Activated B cell treated with CpG ODN at 0.5 μM for 24 hours (primary cell): ENCODE measurements at places on chromosomes 5 and 9. TPM values are rescaled to one million over a fixed set of nuclear protein-coding genes. Genes with fewer than 3 reads are reported as not detected.

- no peaks in the 10 kb centered on the region for H3K27me3 ChIP-seq
- no peak for DNase-seq
- H3K36me3 ChIP-seq: no peaks in the 10 kb centered on the region
- H3K4me1 ChIP-seq: no peaks in the 10 kb centered on the region
Measured at GRCh38 chr9:118177241-118177640, 473.0 kb downstream of the TLR4 start.

DNA sequence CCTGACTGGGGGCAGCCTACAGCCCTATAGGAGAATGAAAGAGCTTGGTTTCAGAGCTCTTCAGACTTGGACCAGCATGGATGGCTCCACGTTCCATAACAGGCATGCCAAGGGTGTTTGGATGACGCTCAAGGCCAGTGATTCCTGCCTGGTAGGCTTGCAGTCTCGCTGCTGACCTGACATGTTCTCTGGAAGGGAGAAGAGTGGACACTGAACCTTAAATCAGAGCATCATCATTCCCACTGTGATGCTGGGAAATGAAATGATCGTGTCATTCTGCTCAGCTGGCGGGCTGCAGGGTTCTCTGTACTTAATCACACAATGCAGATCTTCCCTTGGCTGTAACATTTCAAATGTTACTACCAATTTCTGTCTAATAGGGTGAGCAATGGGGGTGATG lies 57.0 kb downstream of the CFAP90 start:
- H3K36me3 ChIP-seq: no peaks in the 10 kb centered on the region
- no peak overlapping the region for H3K27ac ChIP-seq
- no peaks in the 10 kb centered on the region for H3K4me1 ChIP-seq

DNA sequence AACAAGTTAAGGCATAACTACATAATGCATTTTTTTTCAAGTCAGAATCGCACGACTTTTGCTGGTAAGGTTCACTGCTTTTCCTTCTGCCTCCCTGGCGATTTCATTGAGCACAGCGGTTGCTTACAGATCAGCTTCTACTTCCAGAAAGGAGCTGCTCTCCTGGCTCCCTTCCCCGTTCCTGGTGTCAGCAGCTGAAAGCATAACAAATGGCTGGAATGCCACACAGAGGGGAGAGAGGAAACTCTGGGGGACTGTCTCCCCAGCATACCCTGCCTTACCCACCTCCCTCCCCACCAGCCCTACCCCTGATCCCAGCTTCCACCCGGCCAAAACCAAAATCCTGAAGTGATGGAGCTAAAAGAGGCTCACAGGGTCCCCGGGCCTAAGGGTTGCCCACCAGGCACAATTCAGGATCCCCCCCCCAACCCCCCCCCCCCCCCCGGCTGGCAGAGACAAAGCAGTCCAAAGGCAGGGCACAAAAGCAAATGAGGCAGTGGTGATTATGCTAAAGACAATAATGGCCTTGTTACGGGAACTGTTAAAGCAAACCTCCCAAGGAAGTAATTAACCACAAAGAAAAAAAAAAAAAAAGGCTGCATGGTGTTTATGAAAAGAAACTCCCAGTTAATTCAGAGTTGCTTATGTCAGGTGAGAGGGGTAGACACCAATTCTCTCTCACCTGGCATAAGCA lies 126.1 kb upstream of the WWC1 start:
- DNase-seq: no peak
- no peaks in the 10 kb centered on the region for H3K36me3 ChIP-seq
- H3K27ac ChIP-seq: no peak overlapping the region
- H3K4me3 ChIP-seq: no peak overlapping the region
- H3K27me3 ChIP-seq: peaks cover 6% of the 10 kb centered on the region

DNA sequence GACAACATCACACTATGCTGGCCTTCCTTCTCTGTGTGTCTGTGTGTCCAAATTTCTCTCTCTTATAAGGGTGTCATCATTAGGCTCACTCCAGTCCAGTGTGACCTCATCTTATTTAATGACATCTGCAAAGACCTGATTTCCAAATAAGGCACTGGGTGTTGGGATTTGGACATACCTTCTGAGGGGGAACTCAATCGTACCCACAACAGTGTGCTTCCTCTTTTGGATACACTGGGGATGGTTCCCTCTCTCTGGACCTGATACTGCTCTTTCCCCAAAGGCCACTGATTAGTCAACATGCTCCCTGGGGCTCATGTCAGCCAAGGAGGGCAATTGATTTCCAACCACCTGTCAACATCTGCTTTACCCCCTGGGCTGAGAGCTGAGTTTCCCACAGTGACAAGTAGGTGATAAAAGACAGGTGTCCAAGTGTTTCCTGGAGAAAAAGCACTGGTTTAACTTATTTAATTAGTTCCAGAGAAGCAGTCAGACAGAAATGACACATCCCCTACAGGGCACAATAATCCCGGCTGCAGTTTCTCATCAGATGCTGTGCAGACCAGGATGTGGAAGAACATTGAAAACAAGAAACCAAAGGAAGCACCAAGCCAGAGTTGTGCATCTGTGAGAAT lies 17.8 kb upstream of the CEP72 start:
- no peaks in the 10 kb centered on the region for H3K36me3 ChIP-seq
- no peak overlapping the region for H3K27ac ChIP-seq
- H3K4me1 ChIP-seq: peaks cover 3% of the 10 kb centered on the region
- DNase-seq: no peak

DNA sequence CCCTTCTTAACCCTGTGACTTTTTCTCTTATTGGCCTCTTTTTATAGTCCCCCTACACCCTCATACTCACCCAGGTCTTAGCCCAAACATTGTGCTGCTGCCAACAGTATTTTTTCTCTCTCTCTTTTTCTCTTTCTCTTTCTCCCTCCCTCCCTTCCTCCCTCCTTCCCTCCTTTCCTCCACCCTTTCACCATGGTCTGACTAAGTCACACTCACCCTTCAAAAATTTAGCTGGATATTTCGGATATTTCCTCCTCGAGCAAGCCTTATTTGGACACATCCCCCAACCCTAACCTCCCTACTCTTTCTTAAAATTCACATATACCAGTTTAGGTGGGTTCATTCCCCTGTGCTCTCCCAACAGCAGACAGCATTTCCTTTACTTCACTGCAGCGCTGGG lies 64.7 kb downstream of the FGF1 start:
- no peak for DNase-seq
- no peaks in the 10 kb centered on the region for H3K36me3 ChIP-seq

DNA sequence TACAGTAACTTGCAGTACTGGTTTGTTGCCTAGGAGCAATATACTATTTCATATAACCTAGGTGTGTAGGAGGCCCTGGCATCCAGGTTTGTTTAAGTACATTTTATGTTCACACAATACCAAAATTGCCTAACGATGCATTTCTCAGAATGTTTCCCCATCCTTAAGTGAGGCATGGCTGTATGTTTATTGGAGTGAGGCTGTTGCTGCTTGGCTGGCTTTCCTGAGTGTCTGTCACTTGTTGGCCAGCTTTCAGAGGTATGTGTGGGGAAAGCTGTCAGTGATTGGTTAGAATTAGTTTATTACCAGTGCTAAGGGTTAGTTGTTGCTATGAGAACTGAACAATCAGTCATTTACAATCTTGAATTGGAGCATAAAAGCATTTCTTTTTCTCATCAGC lies 154.1 kb upstream of the CDH12 start:
- no peaks in the 10 kb centered on the region for H3K27me3 ChIP-seq
- H3K36me3 ChIP-seq: no peaks in the 10 kb centered on the region
- H3K4me1 ChIP-seq: no peaks in the 10 kb centered on the region
- no peak overlapping the region for H3K27ac ChIP-seq

DNA sequence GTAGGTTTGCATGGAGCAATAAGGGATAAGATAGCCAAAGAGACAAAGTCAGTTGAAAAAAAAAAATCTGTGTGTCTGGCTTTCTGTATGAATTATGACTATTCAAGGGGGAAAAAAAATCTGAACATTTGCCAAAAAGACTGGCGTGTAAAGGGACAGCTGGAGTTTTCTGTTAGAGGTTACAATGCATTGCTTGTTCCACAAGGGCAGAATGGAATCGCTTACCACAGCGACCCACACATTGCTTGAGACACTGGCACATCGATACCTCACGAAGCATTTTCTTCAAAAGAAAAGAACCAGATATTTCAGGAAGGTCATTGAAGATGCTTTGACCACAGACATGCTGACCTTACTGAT lies 327.8 kb downstream of the TMEM167A start:
- no peak overlapping the region for H3K4me3 ChIP-seq
- H3K4me1 ChIP-seq: peaks cover 11% of the 10 kb centered on the region
- no peak for DNase-seq
- no peaks in the 10 kb centered on the region for H3K36me3 ChIP-seq
- peaks cover 4% of the 10 kb centered on the region for H3K27me3 ChIP-seq

ARID3C gene
- not detected in 2 replicates for total RNA-seq

TAF11L5 gene
- not detected in 2 replicates for total RNA-seq

ORM2 gene
- total RNA-seq: not detected in 2 replicates

C9orf152 gene
- total RNA-seq: not detected in 2 replicates
